ENCODE measurements at places on chromosomes 1 and 21. TPM values are rescaled to one million over a fixed set of nuclear protein-coding genes. Genes with fewer than 3 reads are reported as not detected.
A peak's percentile ranks its signal among the peaks of the same experiment; 100 is the strongest.

- H3K27ac ChIP-seq = no peak overlapping the region
- H3K36me3 ChIP-seq = no peaks in the 10 kb centered on the region
- H3K27me3 ChIP-seq = no peaks in the 10 kb centered on the region
- no peaks in the 10 kb centered on the region for H3K4me1 ChIP-seq
Measured at GRCh38 chr1:84259376-84259775, 42.1 kb upstream of the SAMD13 start.

Gene GPR153
- total RNA-seq = 5.9 TPM

DNA sequence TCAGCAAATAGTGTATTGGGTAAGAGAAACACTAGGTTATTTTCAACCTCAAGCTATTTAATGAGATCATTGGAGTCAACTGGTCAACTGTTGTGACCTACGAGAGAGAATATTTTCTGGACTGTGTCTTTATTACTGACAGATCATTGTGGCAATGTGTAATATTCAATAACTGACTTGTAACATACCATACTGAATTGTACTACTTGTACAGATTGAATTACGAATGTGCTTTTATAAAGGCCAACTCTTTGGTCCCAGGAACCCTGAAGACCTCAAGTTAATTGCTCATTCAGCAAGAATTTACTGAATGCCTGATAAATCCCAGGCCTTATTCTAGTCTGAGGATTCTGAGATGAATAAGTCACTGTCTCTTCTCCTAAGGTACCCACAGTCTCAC, 56.1 kb upstream of the CAMK1G start:
- H3K27me3 ChIP-seq = no peaks in the 10 kb centered on the region
- H3K27ac ChIP-seq = no peak overlapping the region
- peaks cover 27% of the 10 kb centered on the region for H3K4me1 ChIP-seq
- no peak for DNase-seq
- H3K36me3 ChIP-seq = no peaks in the 10 kb centered on the region
- no peak overlapping the region for H3K4me3 ChIP-seq

Gene MYOM3
- 0.17 TPM for total RNA-seq

Gene KCNJ6
- total RNA-seq = not detected

- no peak for DNase-seq
- H3K27ac ChIP-seq = no peak overlapping the region
- no peak overlapping the region for H3K4me3 ChIP-seq
- no peaks in the 10 kb centered on the region for H3K4me1 ChIP-seq
Measured at GRCh38 chr21:29436143-29436542, 137.4 kb downstream of the BACH1 start.

- H3K27ac ChIP-seq = peak within 1 kb of the TSS; percentile 91
- no peaks in the 10 kb centered on the region for H3K27me3 ChIP-seq
- H3K4me3 ChIP-seq = peak within 1 kb of the TSS; percentile 89
- no peaks in the 10 kb centered on the region for H3K36me3 ChIP-seq
- H3K4me1 ChIP-seq = no peaks in the 10 kb centered on the region
- DNase-seq = peak; percentile 94
Measured at GRCh38 chr1:109426281-109427170, at the start of gene PSMA5. Gene PSMA5 (minus strand): TSS chr1:109426448. CDS start chr1:109426330, 118 bp downstream.

Gene RAB42
- total RNA-seq = 5.9 TPM

Data from liver (tissue), 10 donors.